ENCODE measurements at places on chromosomes 12 and 14. TPM values are rescaled to one million over a fixed set of nuclear protein-coding genes. Genes with fewer than 3 reads are reported as not detected.

The PRR4 gene
- total RNA-seq, result 3.6 TPM

- no peak for DNase-seq
These were observed 6.0 kb downstream of the PSMD9 start for GRCh38 chr12:121894633-121895032.

GRCh38 chr12:41228066-41228820 is 40.1 kb downstream of the PDZRN4 start:
- no peak for DNase-seq

DNA sequence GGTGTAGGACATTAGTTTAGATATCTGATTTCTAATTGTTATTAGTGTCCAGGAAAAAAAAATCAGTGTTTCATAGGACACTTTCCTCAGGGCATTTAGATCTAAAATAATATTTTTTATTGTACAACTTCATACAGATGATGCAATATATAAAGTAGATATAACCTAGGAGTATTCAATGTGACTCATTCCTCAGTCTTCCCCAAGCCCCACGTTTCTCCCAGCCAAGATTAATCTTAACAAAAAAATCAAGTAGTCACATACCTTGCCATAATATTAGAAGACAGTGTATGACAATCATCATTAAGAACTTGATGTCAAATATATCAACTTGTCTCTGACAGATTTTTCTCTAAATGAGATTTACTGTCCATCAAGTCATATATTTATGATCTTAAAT is 37.1 kb downstream of the PPFIA2 start:
- no peak for DNase-seq

- no peak for DNase-seq
These were observed 116.8 kb upstream of the NAP1L1 start for GRCh38 chr12:76201316-76201715.

DNA sequence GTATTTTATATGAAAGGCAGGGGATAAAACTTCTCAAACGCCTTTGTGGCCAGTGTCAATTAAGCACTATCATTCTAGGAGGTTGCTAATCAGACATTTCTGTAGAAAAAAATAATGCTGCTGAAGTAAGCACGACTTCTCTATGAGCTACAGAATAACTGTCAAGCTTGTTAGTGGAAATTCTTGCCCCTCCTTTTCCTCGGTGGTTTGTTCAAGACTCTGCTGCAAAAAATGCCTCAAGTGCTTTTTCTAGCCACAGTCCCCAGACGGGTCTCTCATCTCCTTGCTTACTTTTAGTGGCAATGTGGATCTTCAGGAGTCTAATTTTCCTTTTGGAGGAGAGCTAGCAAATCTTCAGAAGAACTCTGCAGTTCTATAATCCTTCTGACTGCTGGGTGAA is 452.0 kb downstream of the FUT8 start:
- DNase-seq, result no peak

DNA sequence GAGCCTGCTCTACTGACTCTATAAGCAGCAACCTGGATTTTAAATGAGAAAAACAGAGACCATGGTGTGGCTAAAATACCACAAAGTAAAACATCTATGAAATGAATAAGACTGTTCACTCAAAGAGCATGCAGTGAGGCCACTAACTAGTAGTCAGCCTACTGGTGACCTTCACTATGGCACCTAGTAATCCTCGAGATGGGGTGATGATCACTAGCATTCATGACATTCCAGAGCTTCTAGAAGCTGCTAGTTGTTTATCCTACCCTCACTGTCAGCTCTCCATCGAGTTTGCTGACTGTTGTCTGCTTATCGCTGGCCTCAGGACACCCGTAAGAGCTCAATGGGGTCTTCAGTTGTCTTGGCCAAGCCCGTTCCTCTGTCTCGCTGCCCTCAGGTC is 13.7 kb downstream of the SPTB start:
- no peak for DNase-seq

DNA sequence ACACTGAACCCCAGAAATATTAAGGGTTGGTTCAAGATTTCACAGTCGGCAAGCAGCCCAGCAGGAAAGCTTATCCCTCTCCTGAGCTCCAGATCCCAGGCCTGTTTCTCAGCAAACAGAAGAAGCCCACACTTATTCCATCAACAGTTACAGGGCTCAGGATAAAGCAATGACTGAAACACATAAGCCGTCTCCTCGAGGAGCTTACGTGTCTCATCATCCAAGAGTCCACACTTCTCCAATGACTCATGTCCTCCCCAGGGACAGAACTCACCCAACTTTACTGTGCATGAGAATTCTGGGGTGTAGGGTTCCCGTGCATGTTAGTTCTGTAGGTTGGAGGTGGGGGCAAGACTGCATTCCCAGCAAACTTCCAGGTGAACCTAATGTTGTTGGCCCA is 31.2 kb downstream of the GSC start:
- no peak for DNase-seq

GRCh38 chr14:91281346-91281745 is 36.8 kb upstream of the GPR68 start:
- DNase-seq, result no peak

DNA sequence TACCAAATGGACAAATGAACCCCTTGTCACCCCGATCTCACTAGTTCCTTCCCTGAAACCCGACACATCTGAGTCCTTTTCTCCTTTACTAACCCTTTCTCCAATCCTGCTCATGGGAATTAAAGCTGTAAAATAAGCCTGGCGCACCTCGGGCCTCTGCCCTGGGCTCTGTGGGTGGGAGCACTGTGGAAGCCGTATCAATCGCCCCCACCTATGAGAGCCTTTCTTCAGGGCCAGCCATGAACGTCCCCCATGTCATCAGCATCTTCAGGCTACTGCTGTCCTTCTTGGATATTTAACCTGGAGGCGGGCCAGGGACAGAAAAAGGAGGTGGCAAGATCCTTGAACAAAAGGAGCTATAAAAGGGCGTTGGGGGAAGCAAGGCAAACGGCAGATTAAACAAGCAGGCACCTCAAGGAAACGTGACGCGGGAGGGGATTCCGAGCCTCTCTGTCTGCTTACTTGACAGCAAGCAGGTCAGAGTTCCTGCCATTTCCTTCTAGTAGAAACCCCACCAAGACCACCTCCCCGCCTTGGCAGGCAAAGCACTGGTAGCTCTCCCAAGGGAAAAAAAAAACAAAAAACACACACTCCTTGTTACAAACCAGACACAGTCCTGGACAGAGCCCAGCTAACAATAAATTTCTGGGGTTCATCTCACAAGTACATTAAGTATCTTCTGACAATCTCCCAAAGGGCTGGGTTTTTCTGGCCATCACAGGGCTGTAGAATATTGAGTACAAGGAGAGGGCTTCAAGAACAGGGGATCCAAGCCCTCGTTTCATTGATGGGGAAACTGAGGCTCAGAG is 62.9 kb downstream of the DPF3 start:
- no peak for DNase-seq

The SLC6A12 gene
- total RNA-seq, result not detected

The KRT2 gene
- total RNA-seq, result not detected

The HOXC9 gene
- total RNA-seq, result not detected

The RIPK3 gene
- 14.3 TPM for total RNA-seq

- DNase-seq, result no peak
These were observed 611.0 kb downstream of the CCER1 start for GRCh38 chr12:90343966-90344365.

DNA sequence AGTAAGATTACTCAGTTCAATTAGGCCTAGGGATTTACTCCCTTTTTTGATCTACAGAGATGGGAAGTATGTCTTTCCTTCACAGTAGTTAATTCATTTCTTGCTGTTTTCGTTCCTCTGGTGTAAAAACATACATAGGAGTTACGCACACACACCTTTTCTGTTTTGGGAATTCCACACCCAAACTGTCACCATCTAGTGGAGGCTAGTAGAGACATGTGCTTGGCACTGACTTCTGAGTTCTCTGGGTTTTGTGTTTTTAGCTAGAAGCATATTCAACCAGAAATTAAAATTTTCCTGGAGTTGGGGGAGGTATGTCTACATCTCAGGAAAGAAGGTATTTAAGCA is 1.4 kb downstream of the SUSD6 start:
- DNase-seq, result no peak

- DNase-seq, result no peak
These were observed 114.1 kb upstream of the PRMT8 start for GRCh38 chr12:3376779-3377455.

The MIP gene
- not detected for total RNA-seq

DNA sequence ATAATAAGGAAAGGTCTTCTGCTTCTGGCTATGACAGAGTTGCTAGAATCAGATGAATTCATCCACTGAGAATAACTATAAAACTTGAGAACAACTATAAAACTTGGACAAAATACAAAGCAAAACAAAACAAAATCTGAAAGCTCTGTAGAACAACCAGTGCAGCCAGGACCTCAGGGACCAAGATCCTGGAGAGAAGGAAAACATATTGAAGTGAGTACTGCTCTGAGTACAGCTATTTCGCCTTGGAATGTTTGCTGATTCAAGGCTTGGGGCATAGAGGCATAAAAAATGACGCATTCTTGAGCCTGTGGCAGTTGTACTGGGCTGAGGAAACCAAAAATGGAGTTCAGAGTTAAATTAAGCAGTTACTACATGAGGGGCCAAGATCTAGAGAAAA is 21.7 kb downstream of the FOXA1 start:
- no peak for DNase-seq

The PAPLN gene
- 0.39 TPM for total RNA-seq

The SLC22A17 gene
- total RNA-seq, result 5.0 TPM

- DNase-seq, result no peak
These were observed 1.2 kb downstream of the MYH6 start for GRCh38 chr14:23406725-23407355.

DNA sequence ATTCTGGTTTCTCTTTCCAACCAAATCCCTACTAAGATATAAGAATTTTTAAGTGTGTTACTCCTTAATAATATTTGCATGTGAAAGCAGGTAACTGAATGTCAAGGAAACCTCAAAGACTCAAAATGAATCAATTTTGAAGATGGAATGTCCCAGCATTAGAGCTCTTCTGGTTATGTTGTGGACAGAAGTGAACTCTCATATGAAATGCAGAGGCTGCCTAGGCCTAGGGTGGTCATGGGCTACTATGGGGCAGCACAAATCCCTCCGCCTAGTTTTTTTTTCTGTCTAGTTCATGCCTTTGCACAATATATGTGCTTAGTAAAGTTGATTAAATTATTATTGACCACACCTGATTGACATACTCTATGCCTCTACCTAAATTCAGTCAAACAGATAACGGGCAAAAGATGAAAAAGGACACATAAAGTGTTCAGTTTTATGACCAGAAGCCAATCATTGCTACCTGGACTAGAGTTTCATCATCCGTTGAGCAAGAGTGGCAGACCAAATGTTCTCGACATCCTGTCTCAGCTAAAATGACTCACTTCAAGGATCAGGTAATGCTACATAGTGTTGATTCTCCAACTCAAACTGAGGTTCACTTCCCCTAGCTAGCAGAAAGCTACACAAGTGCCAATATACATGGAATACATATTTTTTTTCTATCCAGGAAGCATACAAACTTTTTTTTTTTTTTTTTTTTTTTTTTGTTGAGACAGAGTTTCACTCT is 1211.4 kb downstream of the VRK1 start:
- DNase-seq, result no peak

DNA sequence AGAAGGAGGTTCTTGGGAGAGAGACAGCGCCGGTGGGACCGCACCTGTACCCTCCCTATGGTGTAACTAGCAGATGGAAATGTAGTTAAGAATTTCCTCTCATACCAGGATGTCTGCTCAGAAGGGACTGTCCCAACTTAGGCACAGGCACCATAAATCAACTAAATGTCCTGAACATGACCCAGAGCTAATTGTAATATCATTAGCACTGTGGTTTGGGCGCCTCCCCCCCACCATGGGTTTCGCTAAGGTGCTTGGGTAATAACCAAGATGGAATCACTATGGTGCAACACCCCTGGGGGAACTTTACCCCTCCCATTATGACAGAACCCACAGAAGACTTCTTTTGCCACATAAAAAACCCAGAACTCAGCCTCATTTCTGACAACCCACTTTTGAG is 15.9 kb downstream of the ZNF641 start:
- DNase-seq, result no peak

The CDKN3 gene
- total RNA-seq, result 36.5 TPM

DNA sequence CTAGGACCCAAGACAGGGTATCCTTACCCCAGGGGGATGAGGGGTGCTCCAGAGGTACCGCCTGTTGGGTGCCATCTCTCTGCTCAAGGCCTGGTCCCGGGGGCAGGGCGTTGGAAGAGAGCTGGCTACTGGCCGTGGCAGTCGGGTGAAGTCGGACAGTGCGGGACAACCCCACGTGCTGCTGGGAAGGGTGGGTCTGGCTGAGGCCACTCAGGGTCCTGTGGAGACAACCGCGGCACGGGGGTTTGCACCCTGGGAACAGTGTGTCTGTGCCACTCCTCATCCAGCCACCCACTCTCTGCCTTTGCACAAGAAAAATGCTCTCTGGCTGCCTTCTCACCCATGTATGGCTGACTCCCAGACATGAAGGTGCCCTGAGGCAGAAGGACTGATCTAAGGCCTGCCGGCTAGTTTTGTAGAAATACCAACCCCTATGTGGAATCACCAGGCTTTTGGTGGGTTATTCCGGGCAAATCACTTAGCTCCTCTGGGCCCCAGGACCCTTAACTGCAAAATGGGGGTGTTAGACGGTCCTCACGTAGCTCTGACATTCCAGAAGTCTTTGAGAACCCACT is 56.5 kb downstream of the LTBP2 start:
- no peak for DNase-seq

The BAZ2A gene
- 126 TPM for total RNA-seq

GRCh38 chr12:96427269-96427729 is 27.1 kb upstream of the CDK17 start:
- DNase-seq, result no peak

The PGF gene
- 0.41 TPM for total RNA-seq

The DAO gene
- not detected for total RNA-seq

The TMX1 gene
- 51.1 TPM for total RNA-seq

DNA sequence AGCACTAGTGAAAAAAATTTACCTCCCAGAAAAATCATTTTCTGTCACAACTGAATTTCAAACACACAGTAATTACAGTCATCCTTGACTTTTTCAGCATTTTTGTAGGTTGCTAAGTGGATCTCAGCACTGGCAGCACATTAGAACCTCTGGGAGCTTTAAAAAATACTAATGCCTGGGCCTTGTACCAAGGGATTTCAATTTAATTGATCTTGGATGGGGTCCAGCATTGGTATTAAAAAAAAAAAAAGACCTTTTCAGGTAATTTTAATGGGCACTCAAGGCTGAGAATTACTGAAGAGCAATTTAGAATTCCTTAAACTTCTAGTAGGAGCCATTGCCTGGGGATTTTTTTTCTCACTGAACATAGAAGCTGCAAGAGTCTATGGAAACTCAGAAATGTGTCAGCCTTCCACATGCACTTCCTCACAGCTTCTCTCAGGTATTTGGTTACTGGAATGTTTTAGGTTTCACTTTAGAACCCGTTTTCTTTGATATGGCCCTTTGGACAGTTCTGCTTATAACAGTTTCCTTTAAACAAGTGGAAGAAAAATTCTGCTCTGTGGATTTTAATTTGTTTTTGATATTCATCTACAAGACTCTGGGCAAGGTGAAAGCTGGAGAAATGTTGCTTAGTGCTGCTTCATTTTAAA is 88.5 kb upstream of the DACT1 start:
- no peak for DNase-seq

Data from activated T-helper 1 cell treated with anti-CD3 and anti-CD28 coated beads, Interleukin-12 subunit alpha, Interleukin-12 subunit beta, Interleukin-2, Interleukin-4 antibody, amounts not matched to agents 30 ng/mL and 10 ng/mL and 1 ng/mL, durations not matched to agents 14 hours and 24 hours and 36 hours (primary cell).